ENCODE measurements at places on chromosomes 3 and 15.

DNA sequence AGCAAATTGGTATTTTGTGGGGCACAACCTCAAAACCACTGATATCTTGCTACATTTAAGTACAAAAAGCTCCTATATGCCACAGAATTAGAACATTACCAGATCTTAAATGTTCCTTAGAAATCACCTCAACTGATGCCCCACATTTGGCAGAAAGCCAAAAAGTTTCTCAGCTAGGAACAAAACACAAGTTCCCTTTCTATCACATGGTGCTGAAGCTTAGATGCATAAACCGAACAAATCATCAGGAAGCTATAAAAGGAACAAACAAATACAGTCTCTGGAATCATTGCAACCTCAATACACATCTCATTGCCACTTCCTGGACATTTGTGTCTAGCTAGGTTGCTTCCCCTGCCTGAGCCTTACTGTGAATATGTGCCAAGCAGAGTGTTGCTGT, 492.6 kb downstream of the LPP start:
- DNase-seq: no peak

GRCh38 chr15:73996267-73996666, 1.8 kb downstream of the PML start:
- DNase-seq: no peak

DNA sequence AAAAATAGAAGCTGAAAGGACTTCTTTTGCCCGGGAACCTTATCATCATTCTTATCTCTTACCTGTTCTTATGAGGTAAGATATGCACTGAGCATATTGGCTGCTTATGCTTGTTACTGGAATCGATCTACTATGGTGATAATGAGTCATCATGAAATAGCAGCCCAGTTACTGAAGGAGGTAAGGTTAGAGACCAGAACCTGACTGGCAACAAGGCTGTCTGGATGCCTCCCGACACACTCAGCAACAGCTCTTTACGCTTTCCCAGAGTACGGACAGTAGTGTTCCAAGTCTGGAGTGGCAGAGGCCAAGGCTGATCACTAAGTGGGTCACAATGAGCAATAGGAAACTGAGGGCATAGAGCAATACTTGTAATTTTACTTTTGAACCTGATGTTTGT, 314.1 kb downstream of the NLGN1 start:
- DNase-seq: no peak

GRCh38 chr3:59256230-59256629, 206.4 kb upstream of the CFAP20DC start:
- DNase-seq: no peak

DNA sequence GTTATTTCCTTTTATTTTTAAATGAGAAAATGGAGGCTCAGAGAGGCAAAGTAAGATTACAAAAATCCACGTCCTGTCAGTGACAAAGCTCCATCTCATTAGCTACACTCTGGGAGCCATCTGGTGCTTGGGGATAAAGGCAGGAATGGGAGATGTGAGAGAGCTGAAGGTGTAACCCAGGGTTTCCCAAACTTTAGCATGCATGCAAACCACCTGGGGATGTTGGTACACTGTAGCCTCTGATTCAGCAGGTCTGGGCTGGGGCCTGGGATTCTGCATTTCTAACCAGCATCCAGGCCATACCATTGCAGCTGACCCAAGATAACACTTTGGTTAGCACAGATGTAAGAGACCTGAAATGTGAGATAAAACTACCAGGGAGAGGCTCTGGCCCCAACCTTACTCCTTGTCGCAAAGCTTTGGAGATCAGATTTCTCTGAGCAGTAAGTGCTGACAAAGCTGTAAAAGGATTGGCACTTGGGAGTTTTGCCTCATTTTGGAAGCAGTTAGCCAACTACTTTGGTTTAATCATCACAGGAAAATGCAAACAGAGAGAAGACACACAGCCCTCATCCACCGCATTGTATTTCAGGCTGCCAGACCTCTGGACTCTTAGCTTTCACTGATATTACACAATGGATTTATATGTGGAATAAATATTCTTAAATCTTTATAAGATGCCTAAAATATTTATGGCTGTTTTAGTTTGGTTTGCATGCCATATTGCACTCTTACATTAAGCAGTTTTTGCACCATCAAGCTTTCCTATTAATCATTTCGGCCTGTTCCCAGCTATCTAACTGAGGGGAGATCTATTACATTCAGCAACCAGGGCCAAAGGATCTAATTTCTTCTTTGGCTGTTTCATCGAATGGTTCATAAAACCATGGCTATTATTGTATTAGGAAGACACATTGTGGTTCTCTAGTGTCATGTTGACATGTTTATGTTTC, 263.0 kb downstream of the EBLN2 start:
- no peak for DNase-seq

GRCh38 chr3:168269001-168269400, 173.3 kb upstream of the GOLIM4 start:
- DNase-seq: no peak

- no peak for DNase-seq
Observed at GRCh38 chr3:119660474-119661440, at the start of gene POPDC2. POPDC2 (minus strand) TSS chr3:119660589; CDS start chr3:119660423, 166 bp downstream.

- DNase-seq: no peak
Observed at GRCh38 chr3:122013448-122013925, 8.6 kb downstream of the ILDR1 start.

- no peak for DNase-seq
Observed at GRCh38 chr3:81043009-81043408, 718.4 kb downstream of the GBE1 start.

DNA sequence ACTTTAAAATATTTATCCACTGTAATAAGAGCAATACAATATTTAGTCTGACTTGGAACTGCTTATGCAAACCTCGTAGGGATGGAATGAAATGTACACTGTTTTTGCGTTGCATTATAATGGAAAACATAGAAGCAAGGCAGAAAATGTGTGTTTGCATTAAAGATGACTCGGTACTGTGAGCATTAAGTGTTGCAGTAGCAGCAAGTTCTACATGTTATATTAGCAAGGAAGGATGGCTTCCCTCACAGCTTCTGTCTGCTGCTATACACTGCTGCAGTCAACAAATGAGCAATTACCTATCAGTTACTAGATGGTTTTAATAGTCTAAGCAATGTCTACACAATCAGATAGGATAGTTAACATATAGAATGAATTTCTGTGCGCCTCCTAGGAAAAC, 75.4 kb downstream of the CDIN1 start:
- DNase-seq: no peak

- DNase-seq: no peak
Observed at GRCh38 chr3:59016930-59017616, 32.8 kb downstream of the CFAP20DC start.

DNA sequence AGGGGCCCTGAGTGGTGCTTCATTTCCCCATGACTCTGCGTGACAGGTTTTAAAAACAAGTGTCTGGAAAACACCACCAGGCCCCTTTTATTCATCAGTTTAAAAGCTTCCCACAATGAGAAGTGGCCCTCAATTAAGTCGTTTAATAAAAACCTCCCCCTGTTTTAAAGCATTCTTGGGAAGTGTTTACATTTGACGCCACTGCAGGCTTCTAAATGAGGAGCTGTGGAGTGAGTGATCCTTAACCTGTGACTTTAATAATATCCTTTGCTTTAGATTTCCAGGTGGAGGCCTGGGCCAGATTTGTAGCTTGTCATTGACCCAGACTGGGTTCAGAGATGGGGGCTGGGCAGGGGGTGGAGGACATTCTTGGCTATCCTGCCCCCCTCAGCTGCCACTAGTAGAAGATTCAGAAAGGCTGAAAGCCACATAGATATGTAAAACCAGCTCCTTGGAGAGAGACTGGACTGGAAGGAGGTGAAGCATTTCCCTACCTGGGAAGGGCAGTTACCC, 11.3 kb downstream of the CGNL1 start:
- no peak for DNase-seq

- DNase-seq: no peak
Observed at GRCh38 chr15:64854041-64854440, 12.3 kb downstream of the PLEKHO2 start.

DNA sequence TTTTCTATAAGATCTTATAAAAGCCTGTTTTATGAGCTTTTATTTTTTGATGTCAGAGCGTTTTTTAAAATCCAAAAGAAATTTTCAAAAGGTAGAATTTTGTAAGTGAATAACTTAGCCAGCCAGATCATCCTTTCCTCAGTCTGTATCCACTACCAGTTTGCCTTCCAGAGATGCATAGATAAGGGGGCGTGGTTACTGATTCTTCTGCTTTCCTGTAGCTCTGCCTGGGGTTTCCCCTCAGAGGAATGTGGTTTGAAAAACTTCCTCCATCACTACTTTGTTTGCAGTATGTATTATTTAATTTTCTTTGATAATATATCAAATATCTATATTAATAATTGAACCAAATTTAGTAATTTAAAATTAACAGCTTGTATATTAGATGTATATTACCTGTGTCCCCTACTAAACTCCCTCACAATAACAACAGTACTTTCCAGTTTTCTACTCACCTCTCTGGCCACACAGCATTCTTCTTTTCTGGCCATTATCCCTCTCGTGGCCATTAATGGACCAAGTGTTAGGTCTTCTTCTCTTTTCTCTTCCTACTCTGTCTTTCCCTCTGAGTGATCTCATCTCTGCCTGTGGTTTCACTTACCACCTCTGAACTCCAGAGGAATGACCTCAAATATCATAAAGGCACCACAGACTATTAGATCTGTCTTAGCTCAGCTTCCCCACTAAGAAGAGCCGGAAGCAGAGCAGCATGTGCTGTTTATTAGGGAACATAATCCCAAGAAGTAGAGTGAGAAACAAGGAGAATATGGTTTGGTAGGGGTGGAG, 239.7 kb downstream of the UBE2E2 start:
- DNase-seq: no peak

DNA sequence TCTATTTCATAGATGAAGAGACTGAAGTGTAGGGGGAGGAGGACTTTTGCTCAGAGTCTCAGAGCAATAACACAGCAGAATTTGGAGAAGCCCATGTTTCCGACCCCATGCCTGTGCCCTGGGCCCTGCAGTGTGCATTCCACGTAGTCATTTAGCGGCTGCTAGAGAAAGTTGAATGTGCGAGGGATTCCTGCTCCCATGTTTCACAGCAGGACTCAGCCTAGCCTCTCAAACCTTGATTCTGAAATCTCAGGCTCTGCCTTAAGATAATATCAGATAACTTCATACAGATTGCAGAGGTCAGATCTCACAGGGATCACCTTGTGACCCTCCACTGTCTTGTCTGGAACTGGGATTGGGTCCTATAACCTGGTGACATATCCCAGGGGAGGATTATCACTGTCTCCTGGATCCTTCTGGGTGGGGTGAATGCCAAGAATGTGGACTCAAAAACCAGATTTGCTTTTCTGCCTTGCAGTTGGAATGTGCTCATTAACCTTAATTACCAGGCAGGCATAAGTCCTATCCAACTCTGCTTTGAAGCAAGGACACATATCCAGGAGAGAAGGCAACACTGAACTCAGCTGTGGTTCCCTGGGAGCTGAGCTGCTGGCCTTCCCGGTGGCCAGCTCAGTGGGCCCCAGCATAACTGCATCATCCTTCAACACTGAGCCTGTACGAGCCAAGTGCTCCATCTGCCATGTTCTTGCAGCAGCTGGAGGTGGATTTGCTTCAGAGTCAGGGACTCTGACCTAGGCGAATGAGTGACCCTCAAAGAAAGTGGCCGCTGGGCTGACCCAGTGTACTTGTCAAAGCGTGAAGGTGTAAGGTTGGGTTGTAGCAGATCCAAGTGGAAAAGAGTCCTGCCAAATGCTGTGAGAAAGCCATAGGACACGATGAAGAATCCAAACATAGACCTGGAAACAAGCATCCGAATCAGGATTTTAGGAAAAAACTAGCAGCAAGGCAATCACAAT, 43.0 kb downstream of the CTXND1 start:
- no peak for DNase-seq

- DNase-seq: no peak
Observed at GRCh38 chr15:90889313-90889730, 5.0 kb downstream of the FES start.

GRCh38 chr3:59133311-59133710, 83.5 kb upstream of the CFAP20DC start:
- no peak for DNase-seq

DNA sequence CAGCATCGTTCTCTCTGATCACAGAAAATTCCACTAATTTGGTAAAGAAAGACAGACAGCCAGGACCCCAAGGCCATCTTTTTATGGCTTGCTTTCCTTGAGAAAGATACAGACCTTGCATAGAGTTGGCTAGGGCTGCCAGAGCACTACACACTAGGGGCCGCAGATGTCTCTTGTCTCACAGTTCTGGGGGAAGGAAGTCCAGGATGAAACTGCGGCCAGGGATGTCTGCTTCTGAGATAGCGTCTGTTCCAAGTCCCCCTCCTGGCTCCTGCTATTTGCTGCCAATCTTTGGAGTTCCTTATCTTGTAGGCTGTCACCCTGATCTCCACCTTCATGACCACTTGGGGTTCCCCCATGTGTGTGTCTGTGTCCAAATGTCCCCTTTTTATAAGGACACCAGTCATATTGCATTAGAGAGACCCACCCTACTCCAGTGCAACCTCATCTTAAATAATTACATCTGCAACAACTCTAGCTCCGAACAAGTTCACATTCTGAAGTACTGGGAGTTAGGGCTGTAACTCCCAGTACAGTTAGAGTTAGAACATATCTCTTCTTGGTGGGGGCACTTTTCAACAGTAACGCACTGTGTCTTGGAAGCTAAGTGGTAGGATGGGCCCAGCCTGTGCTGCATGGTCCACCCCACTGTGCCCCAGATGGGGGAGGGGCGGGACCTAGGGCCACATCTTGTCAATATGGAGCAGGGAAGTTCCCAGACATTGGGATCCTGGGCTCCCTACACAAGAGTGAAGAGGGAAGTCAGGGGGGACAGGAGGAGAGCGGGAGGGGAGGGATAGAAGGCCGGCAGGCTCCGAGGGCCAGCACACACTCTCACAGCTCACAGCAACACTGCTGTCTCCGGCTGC, 42.2 kb downstream of the KLF15 start:
- DNase-seq: no peak

DNA sequence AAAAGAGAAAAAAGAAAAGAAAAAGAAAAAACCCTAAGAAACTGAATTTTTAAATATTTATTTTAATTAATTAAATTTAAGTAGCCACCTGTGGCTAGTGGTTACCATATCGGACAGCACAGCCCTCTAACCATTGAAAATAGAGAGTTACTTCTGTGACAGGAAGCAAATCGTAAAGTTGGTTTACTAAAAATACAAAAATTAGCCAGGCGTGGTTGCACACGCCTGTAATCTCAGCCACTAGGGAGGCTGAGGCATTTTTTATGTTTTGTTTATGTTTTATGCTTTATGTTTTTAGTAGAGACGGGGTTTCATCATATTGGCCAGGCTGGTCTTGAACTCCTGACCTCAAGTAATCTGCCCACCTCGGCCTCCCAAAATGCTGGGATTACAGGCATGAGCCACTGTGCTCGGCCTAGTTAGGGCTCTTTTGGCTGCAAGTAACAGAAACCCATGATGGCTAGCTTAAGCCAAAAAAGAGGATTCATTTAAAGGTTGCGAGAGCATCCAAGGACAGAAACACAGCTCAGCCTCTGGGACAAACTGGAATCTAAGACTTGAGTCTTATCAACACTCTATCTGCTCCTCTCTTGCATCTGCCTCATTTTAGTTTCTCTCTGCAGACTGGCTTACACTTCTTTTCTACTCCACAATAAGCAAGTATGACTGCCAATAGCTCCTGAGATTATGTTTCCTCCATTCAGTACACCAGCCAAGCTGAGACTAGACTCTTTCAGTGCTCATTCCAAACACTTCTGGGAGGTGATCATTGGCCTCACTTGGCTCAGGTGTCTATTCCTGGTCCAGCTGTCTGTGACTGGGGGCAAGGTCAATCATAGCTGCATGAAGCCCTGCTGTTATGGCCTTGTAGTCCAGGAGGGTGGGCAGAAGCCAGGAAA, 6.8 kb upstream of the SKIL start:
- DNase-seq: no peak
